ENCODE measurements at places on chromosomes 1 and 21.

- no peak for DNase-seq
These were observed 13.3 kb upstream of the CD101 start for GRCh38 chr1:116988248-116988647.

DNA sequence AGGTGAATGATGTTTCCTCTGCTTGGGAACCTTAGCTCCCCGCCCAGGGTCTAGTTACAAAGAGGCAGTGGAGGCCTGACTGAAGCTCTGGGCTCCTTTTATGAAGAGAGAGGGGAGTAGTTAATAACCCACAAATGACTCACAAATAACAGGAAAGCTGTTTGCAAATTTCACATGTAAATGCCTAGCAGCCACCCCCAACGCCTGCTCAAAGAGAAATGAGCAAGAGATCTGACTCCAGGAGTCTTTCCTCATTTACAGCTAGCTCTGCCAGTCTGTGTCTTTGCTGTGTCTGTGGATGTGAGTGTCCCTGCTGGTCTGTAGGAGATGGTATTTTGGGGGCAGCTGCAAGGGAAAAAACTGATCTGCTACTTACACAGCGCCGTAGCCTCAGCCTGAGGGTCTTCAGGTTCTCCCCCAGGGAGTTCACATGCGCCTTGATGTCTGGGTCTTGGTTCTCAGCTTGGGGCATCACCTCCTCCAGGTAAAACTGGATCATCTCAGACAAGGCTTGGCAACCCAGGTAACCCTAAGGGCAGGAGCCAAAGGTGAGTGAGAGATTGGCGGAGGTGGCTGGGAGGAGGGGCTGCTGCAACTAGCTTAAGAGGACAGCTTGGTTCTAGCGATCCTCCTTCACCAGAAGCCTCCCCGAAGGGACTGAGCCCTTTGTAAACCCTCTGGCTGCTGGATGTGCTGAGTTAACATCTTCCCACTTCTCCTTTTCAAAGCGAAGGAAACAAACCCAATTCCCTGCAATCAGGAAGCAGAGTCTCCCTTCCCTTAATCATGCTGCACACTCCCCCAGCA is at the start of gene IL19:
Gene IL19 (plus strand): TSS at position 243 of the 807 bp plus-strand sequence. CDS start 65,890 bp downstream, outside the sequence.
- no peak for DNase-seq

GRCh38 chr1:57831624-57832023 is 407.8 kb upstream of the DAB1 start:
- DNase-seq, result no peak

DNA sequence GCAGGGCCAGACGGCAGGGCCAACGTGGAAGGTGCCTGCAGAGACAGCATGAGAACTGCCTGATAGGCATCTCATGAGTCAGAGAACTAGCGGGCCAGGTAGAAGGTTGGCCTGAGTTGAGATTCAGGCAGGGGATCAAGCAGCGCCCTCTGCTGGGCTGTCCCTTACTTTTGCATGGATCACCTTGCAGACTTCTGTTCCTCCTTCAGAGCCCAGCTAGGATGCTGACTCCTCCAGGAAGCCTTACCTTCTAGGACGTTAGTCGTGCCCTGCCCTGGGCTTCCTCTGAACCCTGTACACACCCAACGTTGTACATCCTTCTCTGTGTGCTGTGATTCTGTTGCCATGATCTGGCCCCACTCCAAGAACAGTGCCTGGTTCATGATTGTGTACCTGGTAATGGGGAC is 231.3 kb upstream of the VAMP3 start:
- peak; percentile 80 for DNase-seq

GRCh38 chr21:22258821-22259220 is 1260.6 kb downstream of the NCAM2 start:
- no peak for DNase-seq

GRCh38 chr1:54404939-54405897 is 976 bp downstream of the SSBP3 start:
- peak; percentile 49 for DNase-seq

GRCh38 chr21:27526451-27526850 is 559.6 kb upstream of the ADAMTS5 start:
- DNase-seq, result no peak

DNA sequence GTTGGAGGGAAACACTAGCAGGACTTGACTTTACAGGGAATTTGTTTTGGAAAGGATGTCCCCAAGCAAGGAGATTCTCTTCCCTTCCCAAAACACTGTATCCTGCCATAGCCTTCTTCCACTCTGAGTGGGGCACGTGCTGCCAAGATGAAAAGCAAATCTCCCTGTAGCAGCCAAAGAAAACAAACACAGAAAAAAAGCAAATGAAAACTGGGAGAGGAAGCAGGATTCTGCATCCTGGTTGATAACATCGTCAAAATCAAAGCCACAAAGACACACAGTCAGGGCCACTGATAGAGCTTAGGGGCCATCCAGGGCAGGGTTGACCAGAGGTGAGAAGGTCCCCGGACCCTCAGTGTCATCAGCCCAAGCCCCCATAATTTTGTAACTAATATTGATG is 16.0 kb upstream of the MTARC2 start:
- DNase-seq, result no peak

- no peak for DNase-seq
These were observed 661.8 kb downstream of the MATN1 start for GRCh38 chr1:30061292-30062220.

DNA sequence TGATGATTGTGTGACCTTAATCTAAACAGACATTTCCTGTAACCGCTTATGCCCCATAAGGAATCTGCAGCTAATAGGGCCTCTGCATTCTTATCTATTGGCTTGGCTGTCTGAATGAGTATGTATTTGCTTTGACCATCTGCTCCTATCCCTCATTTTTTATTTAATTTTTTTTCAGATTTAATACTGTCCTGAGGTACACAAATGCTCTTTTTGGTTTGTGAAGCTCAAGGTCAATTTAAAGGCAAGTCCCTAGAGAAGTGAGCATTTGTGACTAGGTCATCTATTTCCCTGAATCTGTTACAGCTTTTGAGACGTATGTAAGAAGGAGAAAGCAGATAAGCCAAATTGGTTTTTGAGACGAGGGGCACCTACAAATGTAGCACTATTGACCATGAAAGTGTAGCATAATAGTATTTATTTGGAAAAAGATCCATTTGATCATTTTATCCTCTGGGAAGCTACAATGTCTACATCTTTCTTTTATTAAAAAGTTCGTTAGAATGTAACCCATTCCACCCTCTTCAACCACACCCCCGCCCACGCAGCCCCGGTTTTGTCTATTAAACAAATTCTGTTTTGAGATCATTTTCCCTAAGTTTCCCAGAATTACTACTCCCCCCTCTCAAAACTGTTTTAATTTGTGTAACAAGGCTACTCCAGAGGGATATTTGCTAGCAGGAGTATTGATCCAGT is 69.2 kb upstream of the HSPA13 start:
- DNase-seq, result peak; percentile 41

DNA sequence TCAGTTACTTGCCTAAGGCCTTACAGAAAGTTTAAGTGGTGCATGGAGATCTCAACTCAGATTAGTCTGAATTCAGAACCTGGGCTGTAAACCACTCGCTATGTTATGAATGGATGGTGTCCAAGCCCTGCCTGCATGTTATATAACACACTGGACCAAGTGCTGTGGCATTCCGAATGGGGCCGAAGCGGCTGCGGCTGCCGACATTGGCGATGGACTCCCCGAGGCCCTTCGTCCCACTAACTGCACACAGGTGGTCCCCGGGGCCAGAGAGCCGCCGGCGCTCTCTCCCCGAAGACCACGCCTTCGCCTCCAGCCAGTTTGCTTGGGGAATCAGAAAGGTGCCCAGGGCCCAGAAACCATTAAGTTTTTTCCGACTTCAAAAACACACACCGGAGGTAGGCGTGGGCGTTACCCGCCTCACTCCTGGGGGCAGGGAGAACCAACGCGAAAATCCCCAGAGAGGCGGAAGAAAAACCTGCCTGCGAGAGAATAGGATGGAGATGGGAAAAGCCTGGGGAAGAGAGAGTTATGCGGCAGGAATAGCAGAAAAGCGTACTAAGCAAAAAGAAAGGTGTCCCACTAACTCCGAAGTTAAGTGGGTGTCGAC is 579 bp upstream of the TENT5C start:
- no peak for DNase-seq

DNA sequence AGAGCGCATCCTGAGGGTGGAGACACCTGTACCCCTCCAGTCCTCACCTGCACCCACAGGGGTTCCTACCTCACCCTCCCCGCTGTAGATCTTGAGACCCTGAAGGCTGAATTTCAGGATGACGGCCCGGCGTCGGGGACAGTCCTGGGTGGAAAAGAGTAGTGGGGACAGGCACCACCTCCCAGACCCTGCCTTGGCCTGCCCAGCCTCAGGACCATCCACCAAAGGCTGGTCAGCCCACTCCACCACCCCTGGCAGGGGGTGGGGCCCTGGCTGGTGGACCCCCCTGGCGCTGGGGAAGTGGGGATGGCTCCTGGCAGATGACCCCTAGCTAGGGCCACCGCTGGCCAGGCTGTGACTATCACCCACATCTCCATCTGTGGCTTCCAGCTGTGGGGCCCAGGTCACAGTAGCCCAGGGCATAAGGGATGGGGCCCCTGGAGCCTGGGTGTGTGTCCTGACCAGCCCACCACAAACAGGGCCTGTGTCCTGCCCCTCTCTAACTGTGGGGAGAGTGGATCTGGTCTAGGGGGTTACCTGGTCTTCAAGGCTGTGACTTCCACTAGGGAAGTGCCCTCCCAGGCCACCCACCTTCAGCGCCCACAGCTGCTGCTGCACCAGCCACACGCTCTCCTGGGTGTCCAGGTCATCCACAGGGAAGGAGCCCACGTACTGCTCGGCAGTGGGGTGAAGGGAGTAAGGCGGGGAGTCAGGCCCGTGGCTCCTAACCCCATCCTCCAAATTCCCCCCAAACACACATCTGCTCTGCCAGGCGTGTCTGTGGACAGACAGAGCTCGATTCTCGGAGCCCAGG is 5.4 kb downstream of the SH2D5 start:
- peak; percentile 12 for DNase-seq

DNA sequence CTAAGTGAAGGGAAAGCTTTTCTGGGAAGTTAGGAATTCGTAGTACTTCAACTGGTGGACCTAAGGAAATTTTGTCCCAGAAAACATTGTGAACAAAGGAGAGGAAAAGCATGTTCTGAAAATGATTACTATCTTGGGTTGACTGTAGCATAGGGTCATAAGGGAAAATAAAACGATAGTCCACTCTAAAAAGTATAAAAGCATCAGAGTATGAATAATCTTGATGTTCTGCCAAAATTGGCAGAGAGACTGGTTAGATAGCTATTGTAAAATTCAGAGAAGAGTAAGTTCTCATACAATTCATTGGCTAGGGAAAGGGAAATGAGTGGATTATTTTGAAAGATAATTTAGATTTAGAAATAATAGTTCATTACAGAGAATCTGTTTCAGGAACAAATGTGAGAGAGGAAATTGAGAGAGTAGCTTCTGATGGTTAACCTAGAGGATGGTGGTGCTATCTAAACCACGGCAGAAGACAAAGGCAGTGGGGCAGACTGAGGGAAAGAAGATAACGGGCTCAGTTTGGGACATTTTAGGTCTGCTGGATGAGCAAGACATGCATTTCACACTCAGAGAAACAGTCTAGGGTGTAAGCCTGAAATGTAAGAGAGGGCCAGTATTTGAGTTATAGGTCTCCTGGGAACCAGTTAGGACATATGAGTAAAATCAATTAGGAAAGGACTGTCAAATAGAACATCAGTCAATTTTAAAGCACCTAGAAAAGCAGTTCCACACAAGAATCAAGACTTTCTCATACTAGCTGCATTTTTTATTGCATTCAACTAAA is 799.3 kb upstream of the CXADR start:
- DNase-seq, result no peak

GRCh38 chr1:204498981-204499380 is 4.4 kb upstream of the PIK3C2B start:
- DNase-seq, result no peak

Data from stimulated activated CD8-positive, alpha-beta memory T cell treated with anti-CD3 and anti-CD28 coated beads, Interleukin-4, amount 100 ng/mL, for 48 hours (primary cell).